Right cardiac atrium (tissue), 5 donors: ENCODE measurements at places on chromosomes 1 and 21.

DNA sequence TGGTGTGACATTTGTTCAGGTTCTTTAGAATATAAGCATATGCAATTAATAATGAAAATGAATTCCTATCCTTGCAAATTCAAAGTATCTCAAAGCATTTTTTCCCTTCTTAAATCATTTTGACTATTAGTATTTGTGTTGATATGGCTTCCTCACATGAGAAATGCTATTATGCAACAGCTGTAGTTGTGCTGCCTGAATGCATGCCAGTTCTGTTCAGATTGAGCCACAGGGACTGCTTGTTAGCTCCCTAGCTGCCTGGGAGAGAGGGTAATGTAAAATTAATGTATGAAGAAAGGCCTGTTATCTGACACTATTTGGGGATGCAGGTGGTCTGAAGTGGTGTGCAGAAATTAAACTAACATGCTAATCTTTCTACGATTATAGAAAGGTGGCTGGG is 45.5 kb downstream of the CACHD1 start:
- DNase-seq = peak; percentile 80

DNA sequence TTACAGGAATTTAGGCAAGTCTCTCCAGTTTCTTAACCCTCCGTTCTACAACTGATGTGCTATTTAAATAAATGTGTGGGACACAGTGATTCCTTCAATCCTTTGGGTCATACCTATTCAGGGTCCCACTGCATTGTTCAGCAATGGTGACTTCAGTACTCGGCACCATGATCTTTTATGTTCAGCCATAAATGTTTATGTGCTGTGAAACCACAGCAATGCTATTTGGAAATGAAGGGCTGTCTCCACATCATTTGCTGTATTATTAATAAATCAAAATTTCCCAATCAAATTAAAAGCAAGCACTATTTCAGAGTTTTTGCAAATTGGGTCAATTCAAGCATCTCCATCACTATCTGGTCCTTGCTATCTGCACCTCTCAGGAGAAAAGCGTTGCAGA is 84.8 kb downstream of the NR5A2 start:
- no peak for DNase-seq

GRCh38 chr1:119747451-119747850 is 21.3 kb downstream of the HMGCS2 start:
- DNase-seq = no peak

DNA sequence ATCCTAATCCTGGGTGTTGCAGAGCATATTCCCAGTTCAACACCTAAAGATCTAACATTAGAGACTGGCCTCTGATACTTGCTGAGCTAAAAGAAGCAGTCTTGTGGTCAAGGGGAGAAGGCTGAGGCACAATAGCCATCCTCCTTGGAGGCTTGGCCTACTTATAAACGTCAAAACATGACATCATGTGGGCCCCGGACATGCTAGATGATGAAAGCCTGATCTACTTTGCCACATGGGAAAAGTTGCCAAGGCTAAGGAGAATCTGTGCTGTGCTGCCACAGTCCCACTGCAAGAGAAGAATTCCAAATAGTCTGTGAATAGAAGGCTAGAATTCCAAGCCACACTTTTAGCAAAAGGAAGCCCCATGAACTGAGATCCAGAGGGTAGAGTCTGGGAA is 43.9 kb upstream of the SAMD13 start:
- DNase-seq = no peak

DNA sequence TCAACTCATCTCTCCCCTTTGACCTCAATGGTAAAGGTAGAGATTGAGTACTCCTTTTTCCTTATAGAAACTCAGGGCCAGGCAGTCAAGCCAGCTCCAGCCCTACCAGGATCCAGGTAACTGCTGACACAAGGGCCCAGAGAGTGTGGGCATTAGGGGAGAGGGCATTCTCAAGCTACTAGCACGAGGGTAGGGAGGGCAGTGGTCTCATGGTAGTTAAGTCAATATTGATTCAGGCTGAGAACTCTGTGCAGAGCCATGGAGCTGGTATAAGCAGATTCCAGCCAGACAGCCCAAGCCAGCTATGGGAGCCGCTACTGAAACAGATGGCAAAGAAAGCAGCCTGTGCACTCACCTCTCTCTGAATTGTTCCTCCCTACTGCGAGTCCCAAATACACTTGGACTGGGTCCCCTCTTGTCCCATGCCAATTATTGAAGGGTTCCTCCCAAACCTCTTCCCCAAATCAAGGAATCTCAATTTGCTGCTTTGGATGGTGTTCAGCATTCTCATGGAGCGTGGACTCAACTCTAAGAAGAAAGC is 2.8 kb downstream of the PI4KB start:
- no peak for DNase-seq
